ENCODE measurements at places on chromosomes 2 and 18.
A peak's percentile ranks its signal among the peaks of the same experiment; 100 is the strongest.

GRCh38 chr2:169107645-169108044 lies 38.3 kb downstream of the DHRS9 start:
- DNase-seq: peak; percentile 37

GRCh38 chr18:42159146-42159545 lies 204.1 kb downstream of the PIK3C3 start:
- no peak for DNase-seq

GRCh38 chr2:26674771-26675170 lies 17.8 kb upstream of the KCNK3 start:
- DNase-seq: no peak

DNA sequence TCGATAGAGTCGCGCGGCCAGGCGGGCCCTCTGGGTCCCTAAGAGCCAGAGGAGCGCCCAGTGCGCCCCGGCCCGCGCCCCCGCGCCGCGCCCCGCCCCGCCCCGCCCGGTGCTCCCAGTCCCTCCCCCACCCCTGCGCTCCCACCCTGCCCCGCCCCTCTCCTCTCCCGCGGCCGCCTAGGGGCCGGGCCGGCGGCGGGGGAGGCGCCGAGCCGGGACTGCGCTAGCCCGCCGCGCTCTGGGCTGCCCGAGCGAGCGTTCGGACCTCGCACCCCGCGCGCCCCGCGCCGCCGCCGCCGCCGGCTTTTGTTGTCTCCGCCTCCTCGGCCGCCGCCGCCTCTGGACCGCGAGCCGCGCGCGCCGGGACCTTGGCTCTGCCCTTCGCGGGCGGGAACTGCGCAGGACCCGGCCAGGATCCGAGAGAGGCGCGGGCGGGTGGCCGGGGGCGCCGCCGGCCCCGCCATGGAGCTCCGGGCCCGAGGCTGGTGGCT lies at the start of gene GPC1:
Gene GPC1 (plus strand): TSS at position 207 of the 491 bp plus-strand sequence. CDS start 256 bp downstream, at position 463.
- peak; percentile 53 for DNase-seq

DNA sequence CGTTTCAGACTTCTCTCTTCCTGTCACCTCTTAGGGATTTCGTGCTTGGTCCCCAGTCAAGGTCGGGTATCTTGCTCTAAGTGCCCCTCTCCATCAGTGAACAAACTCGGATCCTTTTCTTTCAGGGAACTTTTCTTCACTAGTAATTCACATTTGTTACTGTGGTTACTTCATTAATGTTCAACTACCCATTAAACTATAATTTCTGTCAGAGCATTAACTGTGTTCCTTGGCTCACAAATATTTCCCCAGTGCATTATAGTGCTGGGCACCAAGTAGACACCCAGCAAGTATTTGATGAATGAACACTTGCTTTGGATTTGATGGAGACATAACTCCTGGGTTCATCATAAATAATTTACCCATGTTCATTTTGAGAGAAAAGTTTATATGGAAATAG lies 209.7 kb upstream of the KCNJ3 start:
- no peak for DNase-seq

GRCh38 chr2:177072090-177072489 lies 140.5 kb upstream of the HNRNPA3 start:
- no peak for DNase-seq

GRCh38 chr2:188852772-188853171 lies 121.4 kb upstream of the COL3A1 start:
- no peak for DNase-seq
